T-helper 17 cell (primary cell): ENCODE measurements at places on chromosomes 6 and 20. TPM values are rescaled to one million over a fixed set of nuclear protein-coding genes. Genes with fewer than 3 reads are reported as not detected.

- no peak for DNase-seq
These were observed 14.6 kb upstream of the CD93 start for GRCh38 chr20:23100720-23101107.

DNA sequence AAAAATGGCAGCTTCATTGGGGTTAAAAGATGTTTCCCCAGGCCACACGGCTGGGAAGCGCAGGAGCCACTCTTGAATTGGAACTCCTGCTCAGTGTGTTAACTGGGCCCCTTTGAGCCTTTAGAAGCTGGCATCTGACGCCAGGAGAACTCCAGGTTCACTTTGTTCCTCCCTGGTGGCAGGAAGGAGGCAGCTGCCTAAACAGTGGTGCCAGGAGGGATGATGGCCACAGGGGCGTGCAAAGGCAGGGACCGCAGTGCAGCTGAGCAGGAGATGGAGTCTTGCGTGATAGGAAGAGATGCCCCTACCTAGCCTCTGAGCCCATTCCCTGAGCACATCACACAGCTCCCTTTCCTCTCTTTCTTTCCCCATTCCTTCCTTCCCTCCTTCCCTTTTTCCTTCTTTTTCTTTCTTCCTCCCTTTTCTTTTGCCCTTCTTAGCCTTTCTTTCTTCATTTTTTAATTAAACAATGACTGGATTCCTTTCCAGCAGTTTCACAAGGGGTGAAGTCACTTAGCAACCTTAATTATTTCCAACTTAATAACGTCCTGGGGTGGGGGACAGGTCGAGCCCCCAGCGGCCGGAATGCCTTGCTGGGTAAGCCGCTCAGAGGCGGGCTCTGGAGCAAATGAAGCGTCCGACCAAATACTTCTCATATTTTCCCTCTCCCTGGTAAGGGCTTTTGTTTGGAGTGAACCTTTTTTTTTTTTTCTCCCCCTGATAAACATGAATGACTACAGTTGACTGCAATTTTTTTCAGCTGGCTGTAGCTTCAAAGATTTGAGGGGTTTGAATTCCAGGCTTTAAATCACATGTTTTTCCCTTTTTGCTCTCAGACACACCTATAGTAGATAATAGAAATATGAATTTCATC is 20.8 kb upstream of the BMP7 start:
- DNase-seq, result no peak

The SULF2 gene
- 6.5 TPM for total RNA-seq

GRCh38 chr20:35472209-35472608 is 16.8 kb downstream of the CEP250 start:
- DNase-seq, result no peak

- no peak for DNase-seq
These were observed 131.5 kb upstream of the RALGAPA2 start for GRCh38 chr20:20843982-20844381.

The RIN2 gene
- total RNA-seq, result 1.0 TPM

The DEF6 gene
- 193 TPM for total RNA-seq

DNA sequence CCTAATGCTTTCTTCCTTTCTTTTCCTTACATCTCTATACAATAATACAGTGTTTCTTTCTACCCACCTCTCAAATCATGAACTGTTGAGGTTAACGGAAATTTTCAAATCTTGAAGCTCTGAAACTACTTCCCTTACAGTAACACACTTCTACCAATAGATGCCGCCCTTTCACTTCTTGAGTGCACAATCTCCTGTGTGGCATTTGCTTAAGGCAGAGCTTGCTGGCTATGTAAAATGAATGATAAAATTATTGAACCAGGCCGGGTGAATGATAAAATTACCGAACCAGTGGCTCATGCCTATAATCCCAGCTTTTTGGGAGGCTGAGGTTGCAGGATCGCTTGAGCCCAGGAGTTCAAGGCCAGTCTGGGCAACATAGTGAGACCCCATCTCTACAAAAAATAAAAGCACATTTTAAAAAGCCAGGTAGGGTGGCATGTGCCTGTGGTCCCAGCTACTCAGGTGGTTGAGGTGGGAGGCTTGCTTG is 56.8 kb downstream of the KCNS1 start:
- no peak for DNase-seq

The RGL2 gene
- 56.2 TPM for total RNA-seq

DNA sequence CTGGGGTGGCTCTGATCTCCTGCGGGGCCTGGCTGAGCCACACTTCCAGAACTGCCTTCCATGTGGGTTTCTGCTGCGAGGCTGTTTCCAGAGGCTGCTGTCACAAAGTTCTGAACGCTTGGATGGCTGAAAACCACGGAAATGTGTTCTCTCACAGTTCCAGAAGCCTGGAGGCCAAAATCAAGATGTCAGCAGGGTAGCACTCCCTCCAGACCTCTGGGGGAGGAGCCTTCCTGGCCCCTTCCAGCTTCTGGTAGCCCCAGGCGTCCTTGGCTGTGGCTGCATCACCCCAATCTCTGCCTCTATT is 23.7 kb upstream of the BMP7 start:
- DNase-seq, result no peak

GRCh38 chr20:38269040-38269439 is 8.5 kb upstream of the KIAA1755 start:
- DNase-seq, result no peak

The CD24 gene
- total RNA-seq, result 3.3 TPM

- no peak for DNase-seq
These were observed 251.1 kb upstream of the SOX4 start for GRCh38 chr6:21342501-21342900.
